A549 (cell line): ENCODE measurements at places on chromosomes 7 and 10.
A peak's percentile ranks its signal among the peaks of the same experiment; 100 is the strongest.

- DNase-seq, result no peak
These were observed 117.1 kb upstream of the DIP2C start for GRCh38 chr10:806451-807162.

DNA sequence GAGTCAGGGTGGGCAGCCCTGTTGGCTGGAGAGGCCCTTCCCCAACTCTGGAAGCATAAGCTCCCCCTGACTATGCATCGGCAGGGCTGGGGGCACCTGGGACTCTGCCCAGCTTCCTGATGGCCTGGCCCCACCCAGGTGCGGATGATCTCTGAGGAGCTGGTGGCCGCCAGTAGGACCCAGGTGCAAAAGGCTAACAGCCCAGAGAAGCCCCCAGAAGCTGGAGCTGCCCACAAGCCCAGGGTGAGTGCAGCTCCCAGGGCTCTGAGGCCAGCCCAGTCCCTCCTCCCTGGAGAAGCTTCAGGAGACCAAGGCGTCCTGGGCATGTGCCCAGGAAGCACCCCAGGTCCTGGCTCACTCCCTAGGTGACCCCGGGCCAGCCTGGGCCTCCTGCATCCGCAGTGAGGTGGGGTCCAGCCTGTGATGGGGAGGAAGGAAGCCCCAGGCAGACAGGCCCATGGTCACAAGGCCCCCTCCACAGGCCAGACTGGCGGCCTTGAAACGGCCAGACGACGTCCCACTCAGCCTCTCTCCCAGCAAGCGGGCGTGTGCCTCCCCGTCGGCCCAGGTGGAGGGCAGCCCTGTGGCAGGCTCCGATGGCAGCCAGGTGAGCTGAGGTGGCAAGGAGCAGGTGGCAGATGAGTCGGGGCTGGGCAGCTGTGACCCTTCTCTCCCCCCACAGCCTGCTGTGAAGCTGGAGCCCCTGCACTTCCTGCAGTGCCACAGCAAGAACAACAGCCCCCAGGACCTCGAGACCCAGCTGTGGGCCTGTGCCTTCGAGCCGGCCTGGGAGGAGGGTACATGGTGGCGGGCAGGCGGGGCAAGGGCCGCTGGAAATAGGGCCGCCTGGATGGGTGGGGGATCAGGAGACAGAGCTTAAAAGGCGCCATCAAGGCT is 3.0 kb downstream of the LRWD1 start:
- no peak for DNase-seq

DNA sequence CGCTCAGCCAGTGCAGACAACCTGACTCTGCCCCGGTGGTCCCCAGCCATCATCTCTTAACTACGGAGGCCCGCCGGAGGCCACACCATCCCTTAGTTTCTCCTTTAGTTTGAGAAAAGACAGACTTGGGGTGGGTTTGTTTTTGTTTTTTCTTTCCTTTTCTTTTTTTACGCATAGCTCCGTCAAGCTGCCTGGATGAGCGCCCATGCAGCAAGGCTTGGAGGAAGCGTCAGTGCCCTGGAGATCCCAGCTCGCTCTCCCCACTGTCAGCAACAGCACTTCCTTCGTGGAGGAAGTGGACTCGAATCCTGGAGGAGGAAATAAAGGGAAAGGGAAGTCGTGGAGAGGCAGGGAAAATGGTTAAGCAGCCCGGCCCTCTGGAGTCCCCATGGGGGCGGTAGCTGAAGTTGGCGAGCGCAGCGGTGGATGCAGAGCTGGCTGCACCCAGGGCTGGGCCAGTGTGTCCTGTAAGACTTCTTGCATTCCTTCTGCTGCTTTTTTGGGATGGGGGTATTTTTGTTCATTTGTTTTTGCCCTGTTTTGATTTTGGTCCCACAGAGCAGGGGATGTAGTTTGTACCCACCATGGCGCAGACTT is 35.9 kb upstream of the GJD4 start:
- DNase-seq, result no peak

DNA sequence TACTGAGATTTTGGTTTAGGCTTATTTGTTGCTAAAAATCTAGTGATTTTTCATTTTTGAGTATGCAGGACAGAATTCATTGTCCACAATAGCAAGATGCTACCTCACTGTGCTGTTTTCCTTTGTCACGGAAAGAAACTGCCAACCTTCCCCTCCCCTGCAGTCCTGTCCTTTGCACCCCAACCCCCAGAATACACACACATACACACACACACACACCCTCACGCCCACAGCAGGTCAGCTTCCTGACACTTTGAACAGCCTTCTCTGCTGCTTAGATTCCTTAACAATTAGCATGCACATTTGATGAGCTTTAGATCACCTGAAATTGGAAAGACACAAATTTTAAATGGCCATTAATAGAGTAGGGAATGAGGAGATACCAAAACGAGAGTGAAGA is 32.1 kb downstream of the ARMC3 start:
- DNase-seq, result no peak

DNA sequence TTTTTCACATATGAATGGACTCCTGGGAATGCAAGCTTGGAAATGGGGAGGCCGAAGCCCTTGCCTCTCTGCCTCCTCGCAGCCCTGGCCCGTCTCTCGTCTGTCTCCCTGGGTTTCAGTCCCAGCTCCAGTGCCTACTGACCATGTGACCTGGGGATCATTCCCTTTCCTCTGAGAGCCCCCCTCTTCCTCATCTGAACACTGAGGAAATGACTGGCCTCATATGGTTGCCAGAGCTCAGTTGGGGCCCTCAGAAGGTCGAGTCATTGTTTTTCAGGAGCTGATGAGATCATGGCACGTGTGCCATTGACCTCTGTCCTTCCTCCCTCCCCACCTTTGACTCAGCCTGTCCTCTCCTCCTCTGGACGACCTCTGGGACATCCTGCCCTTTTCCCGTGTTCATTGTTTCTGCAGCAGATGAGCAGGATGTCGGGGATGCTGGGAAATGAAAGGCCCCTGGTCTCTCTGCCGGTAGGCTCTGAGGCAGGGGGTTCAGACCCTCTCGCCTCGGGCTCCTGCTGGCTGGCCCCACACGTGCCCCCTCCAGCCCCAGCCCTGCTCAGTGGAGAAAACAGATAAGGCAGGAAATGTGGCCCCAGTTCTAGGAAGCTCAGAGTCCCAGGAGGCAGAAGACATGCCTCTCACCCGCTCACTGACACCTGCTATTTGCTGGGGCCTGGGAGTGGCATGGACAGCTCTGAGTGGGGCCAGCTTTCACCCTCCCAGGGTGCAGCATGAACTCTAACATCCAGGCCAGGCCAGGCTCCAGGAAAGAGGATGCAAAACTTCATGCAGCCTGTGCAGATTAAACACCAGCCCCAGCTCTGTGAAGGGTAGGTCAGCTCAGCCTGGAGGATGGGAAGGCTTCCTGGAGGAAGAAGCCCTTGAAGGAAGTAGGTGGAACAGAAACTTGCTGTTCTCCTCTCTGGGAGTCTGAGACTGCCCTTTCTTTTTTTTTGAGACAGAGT is 8.3 kb upstream of the PPP1R35 start:
- DNase-seq, result peak; percentile 43

DNA sequence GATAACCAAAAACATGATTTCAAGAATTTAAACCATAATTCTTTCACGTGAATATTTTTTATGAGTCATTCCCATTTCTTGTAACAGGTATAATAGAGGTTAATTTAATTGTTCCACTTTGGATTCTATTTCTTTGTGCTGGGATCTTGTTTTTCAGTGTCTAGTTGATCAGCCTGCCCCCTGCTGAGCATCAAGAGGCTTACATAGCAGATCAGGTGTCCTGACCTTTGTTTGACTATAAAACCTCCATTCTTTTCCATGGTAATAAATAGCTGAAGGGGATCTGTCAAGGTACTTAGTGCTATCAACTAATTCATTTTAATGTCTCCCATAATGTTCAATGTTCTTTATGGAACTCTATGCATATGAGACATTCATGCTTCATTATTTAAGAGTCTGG is 4.9 kb downstream of the COL17A1 start:
- peak; percentile 59 for DNase-seq

- DNase-seq, result no peak
These were observed 173.2 kb upstream of the KIAA1217 start for GRCh38 chr10:24035761-24036160.

DNA sequence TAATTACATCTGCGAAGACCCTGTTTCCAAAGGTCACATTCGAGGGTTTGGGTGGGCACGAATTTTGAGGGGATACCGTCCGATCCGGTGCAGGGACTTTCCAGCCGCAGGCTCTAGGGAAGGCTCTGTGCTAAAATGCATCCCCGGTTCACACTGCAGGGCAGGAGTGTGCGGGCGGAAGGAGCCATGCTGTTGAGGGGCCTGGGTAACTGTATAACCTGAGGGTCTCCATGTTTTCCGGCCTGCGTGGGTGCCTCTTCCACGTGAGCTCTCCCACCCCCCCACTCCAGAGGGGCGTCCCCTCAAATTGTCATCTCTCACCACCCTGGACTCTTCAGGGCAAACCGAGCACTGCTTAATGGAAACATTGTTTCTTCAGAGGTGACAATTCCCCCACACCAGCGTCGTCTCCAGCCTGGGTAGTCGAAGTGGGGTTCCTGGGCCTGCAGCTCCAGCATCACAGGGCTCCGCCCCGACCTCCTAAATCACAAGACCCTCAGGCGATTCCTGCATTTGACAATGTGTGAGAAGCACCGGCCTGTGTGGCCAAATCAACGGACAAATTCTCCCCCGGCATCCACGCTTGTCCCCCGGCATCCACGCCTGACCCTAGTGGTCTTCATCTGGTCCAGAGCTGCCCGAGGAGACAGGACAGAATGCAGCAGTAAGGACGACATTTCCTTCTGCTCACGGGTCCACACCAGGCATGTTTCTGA is 51.2 kb downstream of the FOXL3 start:
- no peak for DNase-seq

DNA sequence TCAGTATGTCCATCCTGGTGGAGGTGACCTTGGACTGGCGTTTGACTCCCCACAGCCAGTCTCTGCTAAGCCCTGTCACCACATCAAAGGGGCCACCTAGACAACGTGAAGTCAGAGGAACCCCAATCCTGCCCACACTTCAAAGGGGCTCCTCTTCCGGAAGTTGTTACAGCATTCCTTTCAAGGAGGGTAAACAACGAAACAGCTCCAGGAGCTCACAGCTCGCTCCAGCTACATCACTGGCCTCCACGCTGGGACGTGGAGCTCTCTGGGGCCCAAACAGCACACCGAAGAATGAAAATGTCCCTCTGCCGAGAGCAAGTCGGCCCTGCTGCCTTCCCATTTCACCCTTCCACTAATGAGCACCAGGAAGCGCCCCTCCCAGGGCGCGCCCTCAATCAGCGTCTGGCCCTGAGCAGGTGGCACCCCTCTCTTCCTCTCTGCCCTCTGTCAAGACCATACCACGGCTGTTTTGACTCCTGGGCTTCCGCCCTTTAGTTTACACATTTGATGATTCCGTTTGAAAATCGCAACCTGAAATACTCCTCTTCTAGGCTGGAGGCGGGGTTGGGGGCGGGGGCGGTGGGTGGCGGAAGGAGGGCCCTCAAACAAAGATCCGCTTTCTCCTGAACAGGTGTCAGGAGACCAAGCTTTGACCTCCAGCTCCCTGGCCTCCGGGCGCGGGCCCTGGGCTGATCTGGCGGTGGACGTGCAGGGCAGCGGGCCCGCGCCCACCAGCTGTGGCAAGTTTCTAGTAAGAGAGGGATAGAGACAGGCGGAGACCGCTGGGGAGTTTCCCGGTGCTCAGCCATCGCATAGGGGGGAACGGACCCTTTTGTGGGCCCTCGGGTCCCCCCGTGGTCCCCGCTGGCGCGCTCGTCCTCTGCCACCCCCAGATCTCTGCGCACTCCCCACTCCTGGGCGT is 53.1 kb upstream of the KDM7A start:
- DNase-seq, result no peak

DNA sequence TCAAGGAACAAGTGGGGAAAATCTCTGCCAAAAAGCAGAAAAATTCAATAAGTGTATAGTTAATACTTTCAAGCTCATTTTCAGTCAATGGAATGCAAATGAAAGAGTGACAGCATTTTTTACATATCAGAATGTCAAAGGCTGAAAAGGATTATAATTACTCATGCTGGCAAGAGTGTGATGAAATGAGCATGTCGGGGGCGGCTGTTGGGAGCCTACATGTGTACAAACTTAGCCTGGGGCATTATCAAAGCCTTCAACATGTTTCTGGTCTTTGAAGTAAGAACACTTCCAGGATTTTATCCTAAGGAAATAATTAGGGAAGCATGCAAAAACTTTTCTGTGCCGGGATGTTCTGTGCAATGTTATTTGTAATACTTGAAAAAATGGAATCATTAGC is 221.7 kb upstream of the LYZL1 start:
- DNase-seq, result no peak

- DNase-seq, result peak; percentile 9
These were observed 589 bp downstream of the LSM8 start for GRCh38 chr7:118184565-118184940.

DNA sequence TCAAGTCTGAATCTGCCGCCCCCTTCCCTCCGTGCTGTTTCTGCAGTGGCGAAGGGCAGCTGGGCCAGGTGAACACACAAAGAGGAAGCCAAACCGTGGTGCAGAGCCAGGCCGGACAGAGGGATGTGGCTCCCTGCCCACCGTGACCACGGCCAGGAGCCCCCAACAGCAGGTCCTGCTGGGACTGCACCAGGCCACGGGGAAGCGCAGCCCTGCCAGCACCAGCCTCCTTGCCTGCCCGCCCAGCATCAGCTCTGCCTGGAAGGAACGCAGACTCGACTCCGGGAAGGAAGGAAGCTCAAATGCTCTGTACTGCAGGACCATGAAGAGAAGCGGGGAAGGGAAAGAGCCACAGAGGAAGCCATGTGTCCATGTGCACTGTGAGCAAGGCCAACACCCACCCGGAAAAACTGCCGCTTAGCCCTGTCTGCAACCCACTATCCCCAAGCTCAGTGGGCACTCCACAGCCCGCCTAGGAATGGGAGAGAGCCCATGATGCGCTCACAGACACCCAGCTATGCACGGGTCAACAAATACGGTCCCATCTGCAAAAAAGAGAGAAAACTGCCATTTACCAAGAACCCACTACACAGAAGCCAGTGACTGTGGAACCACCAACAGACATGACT is 19.0 kb downstream of the GPER1 start:
- DNase-seq, result no peak

DNA sequence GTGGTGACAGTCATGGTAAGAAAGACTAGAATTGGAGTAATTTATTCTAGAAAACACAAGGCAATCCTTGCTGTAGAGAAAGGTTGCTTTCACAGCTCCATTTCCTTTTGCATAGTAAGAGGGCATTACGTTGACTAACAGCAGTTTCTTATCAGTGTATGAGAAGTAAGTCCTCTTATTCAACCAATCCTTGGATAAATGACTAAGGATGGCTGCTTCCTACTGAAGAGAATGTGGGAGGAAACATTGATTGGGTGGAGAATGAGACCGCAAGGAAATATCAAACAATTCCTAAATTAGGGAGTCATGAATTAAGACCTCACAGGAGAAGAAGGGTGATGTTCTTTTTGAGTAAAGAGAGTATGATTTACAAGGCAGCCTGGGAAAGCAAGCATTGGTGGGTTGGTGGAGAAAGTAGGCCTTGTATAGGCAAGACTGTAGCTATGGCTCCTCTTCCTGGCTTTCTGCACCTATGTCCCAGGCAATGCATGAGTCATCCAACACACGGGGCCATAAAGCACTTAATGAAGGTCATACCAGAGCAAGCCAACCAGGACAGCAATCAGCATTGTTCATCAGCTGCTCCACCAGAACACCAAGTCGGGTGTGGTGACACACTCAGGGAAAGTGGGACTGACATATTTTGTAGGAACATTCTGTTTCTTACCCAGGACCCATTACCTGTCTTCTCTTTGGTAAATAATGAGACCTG is 5.6 kb downstream of the MGAM start:
- DNase-seq, result peak; percentile 6

- no peak for DNase-seq
These were observed 93.9 kb upstream of the VIPR2 start for GRCh38 chr7:159238541-159238940.
